ENCODE measurements at places on chromosomes 7 and 10.

GRCh38 chr7:93973134-93973533, 31.0 kb downstream of the BET1 start:
- DNase-seq, result no peak

DNA sequence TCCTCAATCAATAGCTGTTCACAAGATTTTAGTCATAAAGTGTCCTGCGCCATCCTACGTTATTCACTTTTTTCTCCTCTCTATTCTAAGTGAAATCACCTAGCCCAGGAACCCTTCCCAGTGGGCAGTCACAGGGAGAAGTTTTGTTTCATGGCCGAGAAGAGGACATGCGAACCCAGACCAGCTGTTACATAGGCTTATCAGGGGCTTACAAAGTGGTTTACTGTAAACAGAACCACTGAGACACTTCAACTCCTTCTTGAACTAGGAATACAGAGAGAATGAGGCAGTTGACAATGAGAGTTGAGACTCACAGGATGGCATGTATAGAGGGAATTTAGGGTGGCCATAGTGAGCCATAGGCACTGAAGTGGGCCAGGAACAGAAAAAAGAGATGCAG, 246.9 kb upstream of the GLI3 start:
- no peak for DNase-seq

- no peak for DNase-seq
These were observed 10.1 kb downstream of the UNCX start for GRCh38 chr7:1242606-1243289.

- no peak for DNase-seq
These were observed 22.6 kb upstream of the HSPA12A start for GRCh38 chr10:116764979-116765378.

DNA sequence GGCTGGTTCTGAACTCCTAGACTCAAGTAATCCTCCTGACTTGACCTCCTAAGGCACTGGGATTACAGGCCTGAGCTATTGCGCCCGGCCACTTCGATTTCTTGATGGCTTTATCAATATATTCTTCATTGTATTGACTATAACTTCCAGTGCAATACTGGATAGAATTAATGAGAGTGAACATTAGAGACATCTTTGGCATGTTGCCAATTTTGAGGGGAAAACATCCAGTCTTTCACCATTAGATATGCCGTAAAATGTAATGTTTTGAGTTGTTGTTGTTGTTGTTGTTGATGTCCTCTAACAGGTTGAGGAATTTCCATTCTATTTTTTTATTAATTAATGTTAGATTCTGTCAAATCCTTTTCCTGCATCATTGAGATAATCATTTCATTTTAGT, 578.9 kb downstream of the ZWINT start:
- DNase-seq, result no peak

GRCh38 chr10:103802081-103802480, 53.3 kb downstream of the SH3PXD2A start:
- DNase-seq, result no peak

DNA sequence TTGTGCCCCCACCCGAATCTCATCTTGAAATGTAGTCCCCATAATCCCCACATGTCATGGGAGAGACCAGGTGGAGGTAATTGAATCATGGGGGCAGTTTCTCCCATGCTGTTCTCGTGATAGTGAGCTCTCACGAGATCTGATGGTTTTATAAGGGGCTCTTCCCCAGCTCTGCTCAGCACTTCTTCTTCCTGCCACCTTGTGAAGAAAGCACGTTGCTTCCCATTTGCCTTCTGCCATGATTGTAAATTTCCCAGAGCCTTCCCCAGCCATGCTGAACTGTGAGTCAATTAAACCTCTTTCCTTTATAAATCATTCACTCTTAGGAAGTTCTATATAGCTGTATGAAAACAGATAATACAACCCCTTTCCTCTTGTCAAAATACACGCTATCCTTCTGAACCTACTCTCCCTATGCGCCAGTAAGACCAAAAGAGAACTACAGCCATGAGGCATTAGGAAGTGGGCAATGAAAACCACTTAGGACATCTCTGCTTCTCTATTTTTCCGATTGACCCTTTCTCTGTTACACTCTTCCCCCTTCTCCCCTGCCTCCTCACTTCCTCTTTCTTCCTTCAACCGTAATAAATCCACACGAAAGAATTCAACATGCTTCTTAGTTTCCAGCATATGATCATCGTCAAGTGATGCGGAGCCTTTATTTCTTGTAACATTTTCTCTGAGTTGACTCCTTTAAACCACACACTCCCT, 101.2 kb upstream of the WDR11 start:
- no peak for DNase-seq

DNA sequence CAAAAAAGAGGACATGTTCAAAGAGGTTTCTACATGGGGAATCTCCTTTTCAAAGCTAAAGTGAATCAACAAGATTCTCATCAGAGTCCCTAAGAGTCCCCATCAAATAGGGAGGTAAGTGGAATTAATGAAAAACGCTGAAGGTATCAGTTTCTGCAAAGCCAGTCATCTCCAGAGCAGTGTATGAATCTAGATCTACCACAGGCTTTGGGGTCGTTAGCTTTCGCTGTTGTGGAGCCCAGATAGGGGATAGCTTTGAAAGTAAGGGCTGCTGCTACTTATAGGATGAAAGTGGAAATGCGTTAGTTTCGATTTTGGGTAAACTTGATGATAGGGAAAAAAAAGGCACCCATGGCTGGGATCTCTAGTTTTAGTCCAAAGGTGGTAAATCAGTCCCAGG, 748.4 kb downstream of the LRMDA start:
- DNase-seq, result no peak

All from RCC 7860 (cell line).